ENCODE measurements at places on chromosomes 1 and 21.

- DNase-seq: no peak
Observed at GRCh38 chr1:121458291-121459048, 273.7 kb downstream of the SRGAP2C start.

DNA sequence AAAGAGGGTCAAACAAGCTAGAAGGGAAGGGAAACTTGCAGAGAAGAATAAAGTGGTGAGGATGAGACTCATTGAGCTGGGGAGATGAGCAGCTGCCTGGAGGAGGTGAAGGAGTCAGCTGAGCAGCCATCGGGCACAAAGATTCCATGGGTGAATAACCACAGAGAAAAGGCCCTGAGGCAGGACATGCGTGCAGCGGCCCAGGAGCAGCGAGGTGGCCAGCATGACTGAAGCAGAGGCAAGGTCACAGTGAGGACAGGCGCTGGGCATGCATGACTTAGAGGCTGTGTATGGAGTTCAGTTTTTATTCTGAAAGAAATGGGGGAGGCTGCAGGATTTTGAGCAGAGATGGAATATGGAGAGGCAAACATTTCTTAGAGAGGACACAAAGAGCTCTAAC is 24.9 kb downstream of the OLFML2B start:
- no peak for DNase-seq

- DNase-seq: no peak
Observed at GRCh38 chr1:85898861-85899260, 190.6 kb upstream of the ZNHIT6 start.

DNA sequence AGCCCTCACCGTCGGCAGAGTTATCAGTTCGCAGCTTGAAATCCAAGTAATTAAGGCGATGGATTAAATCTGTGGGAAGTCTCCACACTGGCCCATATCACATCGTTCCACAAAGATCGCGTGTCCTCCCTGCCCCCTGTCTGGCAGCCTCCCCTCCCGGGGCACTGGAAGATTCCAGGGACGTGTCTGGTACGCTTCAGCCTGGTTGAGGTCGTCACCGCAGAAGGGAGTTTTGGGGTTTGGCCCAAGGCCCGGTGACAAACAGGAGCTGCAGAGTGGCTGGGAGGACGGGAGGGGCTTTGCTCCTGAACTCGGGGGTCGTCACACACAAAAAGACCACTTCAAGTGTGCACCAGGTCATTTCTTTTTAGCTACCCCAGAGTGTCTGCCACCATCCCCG is 51.1 kb downstream of the PRDM16 start:
- no peak for DNase-seq

GRCh38 chr1:41776891-41777441 is 141.8 kb downstream of the HIVEP3 start:
- no peak for DNase-seq
